Jurkat, Clone E6-1 (cell line): ENCODE measurements at places on chromosomes 2 and 18.

GRCh38 chr2:100137866-100138570 is 4.4 kb downstream of the AFF3 start:
- peak; percentile 96 for DNase-seq

DNA sequence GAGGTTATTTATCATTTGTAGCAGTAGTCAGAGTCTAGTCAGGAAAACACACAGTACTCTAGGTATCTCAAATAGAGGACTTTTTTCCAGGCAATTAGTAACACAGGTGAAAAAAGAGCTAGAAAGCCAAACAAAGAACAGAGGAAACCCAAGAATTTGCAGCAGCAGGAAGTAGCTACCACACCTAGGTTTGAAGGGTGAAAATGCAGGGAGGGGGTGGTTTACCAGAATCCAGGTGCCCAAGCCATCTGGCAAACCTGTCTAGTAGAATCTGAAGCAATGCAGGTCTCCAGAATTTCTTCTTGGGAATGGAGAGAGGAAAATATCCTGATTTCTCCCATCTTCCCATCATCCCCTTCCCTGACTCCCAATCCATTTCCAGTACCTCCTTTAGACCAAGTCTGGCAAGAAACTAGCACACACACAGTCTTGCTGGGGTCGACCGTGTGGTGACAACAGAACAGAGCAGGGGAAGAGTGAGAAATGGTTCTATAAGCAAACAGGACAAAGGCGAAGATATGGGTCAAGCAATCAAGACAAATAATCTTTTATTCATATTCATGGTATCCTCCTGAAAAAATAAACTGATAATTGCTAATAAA is 231.9 kb upstream of the MMADHC start:
- no peak for DNase-seq

DNA sequence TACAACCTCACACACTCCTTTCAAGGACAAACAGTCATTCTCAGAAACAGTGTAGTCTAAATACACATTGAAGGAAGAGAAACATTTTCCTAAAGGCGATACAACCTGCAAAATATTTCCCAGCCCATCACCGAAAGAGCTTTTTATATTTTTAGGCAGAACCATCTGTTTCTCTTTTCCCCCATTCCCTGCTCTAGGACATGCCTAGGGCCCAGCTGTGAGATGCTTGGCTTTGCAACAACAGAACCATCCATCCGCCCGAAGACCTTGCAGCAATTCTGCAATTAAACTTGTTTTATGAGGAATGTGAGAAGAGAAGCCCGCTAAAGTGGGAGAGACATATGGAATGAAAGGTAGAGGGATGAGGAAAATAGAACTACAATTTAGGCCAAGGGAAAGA is 105.6 kb upstream of the RFX8 start:
- DNase-seq, result no peak

DNA sequence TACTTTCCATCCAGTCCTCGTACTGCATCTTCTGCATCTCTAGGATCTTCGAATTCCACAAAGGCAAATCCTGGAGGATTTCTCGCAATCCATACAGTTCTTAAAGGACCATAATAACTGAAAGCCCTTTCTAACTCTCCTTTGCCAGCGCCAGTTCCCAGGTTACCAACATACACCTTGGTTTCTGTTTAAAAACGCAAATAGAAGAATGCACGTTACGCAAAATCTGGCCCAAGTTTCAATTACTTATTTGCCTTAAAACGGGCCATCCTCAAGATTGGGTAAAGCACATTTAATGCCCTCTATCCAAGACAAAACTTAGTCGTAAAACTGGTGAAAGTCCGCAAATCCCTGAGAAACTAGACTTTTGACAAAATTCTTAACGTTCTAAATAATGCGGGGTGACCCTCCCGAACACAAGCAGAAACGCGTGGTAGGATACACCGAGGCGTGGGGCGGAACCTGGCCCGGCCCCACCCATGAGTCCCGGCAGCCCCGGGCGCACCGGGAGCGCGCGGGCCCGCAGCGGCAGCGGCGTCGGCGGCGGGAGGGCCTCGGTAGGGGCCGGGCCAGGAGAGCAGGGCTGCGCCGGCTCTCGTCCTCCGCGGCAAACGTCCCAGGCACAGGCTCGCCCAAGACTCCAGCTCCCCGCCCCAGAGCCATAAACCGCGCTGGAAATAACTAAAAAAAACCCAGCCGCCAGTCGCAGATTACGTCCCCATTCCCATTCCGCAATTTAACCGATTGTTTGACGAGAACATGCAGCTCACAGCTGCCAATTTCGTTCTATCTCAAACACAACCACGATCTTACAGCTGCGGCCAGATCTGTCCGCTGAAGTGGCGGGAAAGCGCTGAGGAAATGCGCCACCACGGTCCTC is 910 bp downstream of the SRSF7 start:
- DNase-seq, result no peak

DNA sequence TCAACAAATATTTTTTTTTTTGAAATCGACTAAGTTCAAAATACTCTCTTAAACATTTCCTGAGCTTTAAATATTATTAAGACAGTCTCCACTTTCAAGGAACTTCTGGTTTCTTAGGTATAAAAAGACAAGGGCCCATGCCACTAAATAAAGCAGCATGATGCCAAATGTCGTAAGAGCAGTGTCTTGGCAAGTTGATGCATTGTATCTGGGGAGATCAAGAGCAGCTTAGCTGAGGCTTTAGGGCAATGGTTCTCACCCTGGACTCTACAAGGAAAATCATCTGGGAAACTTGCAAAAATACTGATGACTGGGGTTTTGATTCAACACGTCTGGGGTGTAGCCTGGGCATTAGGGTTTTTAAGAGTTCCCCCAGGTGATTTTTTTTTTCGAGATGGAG is 41.3 kb downstream of the COL4A3 start:
- DNase-seq, result no peak

- DNase-seq, result no peak
Measured at GRCh38 chr2:54602736-54603322, 120.6 kb upstream of the EML6 start.

DNA sequence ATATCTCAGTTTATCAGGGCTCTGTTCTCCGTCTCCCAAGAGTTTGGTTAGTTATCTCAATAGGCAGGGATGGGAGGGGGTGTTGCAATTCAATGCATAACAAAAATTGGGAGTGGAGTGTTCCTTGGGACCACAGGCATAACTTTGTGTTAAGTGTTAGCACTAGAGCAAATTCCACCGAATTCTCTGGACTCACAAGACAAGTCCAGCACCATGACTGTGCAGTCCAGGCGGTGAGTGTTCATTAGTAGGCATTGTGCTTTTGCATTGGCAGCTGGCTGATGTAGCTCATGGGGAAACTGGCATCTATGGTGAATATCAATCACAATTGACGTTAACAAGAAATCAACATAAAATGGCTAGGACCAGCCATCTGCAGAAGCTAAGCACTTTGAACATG is 79.0 kb upstream of the CABLES1 start:
- DNase-seq, result no peak

DNA sequence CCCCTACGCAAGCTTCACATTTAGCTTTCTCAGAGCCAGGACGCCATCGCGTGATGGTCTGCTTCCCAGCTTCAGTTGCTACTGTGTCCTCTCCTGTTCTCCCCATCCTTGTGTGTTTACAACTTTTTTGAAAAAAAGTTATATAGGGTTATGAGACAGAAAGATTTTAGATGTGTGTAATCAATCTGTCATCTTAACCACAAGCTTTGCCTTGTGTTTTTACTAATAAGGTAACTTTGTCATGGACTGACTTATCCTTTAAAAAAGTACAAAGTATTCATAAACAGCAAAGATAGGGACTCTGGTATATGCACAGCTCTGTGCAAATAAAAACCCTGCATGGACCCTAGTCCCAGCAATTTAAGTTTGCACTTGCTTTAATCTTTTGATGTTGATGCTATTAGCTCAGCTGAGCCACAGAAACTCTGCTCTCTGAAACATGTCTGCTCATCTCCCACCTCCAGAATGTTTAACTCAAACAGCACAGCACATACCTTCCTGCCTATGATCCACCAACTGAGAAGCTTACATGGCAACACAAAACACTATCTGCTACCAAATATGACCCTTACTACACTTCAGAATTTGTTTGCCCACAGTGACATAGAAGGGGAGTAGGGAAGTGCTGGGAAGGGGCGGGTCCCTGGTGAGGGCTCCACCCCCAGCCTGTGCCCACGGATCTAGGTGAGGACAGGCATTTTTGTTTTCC is 42.7 kb downstream of the SAP130 start:
- no peak for DNase-seq

DNA sequence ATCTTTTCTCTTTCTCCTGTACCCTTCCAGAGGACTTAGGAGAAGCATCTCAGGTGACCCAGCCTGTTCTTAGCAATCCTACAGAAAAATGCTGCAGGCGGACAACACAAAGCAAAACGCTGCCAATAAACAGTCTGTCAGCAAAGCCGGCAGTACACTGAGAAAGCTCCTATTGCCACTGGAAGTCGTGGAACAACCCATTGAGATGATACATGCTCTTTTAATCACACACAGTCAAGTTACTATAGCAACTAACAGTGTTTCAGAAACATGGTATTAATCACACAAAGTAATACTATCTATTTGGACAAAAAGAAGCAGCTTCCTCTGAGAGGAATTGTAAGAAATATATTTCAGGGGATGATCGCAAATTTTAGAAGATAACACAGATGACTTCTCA is 10.5 kb downstream of the CTLA4 start:
- DNase-seq, result no peak

DNA sequence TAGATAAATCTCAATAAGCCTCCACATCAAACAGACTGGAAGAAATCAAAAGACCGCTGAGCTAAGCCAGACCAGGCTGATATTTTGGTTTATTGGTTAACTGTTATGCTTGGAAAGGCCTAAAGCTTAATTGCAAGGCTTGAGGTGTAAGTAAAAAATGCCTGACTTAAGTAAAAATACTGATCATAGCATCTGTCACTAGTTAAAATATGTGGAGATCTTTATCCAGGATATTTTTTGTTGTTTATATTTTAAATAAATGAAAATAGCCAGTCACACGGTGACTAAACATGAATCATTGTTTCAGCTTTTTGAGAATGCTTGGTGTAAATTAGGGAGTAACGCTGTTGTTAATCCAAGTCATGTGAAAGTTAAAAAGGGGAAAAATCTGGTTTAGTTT is 127.9 kb downstream of the THADA start:
- no peak for DNase-seq

DNA sequence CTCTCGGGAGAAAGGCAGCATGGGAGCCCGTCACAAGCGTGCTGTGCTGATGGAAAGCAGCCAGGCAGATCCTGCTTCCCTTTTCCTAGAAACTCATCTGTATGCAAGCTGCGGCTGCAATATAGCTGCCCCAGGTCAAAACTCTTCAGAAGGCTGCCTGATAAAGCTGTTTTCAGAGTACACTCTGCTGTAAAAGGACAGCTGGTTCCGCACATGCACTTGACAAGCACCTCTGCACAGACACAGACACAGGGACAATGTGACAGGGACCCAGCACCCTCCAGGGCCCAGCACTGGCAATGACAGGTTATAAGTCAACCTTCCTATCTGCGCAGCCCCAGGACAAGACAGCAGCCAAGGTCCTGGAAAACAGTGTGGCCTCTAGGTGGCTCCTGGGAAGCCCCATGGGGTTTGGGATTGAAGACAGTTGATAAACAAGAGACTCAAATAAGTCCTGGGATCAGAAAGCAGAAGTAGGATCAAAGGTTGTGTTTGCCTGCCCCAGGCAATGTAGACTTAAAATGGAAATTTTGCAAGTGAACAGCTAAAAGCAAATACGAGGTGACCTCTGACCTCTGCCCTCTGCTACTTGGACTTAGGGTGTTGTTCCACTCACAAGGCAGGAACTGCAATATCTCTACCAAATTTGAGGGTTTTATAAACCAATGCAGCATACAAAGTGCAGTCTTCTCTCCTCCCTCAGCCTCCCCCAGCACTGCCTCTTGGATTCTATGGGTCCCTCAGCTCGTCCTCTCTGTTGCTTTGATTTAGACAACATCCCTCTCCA is 16.9 kb downstream of the SLC66A2 start:
- DNase-seq, result no peak

DNA sequence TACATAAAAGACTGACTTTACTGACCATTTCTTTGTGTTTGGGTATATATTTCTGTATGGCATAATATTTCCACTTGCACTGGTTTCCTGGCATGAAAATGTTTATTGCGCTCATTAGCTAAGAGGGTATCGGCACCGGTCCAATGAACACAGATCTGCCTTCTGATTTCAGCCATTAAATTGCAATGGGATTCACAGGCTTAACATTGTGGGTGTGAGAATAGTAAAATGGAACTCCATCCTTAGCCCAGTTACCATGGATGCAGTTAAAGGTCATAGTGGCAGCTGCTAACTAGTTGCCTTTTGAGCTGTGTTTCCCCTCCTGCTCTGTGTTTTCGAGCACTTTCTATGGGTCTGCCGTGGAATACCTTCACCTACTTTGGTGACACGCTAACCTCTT is 352.6 kb upstream of the POU3F3 start:
- no peak for DNase-seq

DNA sequence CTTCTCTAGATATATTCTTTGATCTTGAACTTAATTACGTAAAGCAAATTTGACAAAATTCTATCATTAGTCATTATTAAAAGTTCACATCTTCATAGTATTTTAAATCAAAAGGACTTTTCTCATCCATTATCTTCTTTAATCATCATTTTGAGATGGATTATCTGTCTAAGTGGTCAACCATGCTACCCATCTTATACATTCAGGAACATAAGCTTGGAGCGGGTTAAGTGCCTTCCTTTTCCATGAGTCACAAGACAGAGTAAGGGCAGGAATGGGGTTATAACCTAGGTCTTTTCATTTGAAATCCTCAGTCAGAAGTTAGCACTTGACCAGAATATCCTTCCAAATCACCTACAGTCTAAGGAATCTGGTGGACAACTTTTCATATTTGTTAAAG is 297.1 kb downstream of the TCF4 start:
- no peak for DNase-seq

DNA sequence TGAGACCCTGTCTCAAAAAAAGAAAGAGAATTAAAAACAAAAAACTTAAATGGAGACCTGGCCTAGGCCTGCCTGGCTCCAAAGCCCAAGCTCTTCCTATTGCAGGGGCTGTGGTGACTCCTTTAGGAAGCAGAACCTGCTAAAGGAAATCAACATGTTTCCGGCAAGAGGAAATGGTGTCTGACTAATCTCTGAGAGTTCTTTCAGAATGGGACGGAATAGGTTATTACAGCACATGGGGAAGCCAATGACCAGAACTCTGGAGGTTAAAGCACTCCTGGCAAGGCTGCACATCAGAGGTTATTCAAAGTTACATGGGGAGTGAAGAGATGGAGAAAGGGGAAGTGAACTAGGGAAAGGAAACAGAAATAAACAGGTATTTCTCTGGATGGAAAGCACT is 21.4 kb downstream of the KIF3C start:
- no peak for DNase-seq

DNA sequence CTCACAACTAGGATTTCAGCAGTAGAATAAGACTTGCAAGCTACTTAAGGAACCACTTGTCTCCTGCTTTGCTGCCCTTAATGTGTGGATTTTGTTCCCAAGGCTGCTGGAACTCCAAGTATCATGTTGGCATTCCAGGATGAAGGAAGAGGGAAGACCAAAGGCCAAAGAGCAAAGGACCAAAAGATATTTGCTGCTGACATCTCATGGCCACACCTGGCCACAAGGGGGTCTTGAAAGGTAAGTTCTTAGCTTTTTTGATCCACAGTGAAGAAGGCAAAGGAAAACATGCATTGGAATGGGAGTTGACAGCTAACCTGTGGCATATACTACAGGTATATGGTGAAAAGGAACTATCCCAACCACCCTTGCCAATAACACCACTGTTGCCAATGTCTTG is 3.9 kb upstream of the MATN3 start:
- DNase-seq, result no peak
